ENCODE measurements at places on chromosomes 4 and X.

DNA sequence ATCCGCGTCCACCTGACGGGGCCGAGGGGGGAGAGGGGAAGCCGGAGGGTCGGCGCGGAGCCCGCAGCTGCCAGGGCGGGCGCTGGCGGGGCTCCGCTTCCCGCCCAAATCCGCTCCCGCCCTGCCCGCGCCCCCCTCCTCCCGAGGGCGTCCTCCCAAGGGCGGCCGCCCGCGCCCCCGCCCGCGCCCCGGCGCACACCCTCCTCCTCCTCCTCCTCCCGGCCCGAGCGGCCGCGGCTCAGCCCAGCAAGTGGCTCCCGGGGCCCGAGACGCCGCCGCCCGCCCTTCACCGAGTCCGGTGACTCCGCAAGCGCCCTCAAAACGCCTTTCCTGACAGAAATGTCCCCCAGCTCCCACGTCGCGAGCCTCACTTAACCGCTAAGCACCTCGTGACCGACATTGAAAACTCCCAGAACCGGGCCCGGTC, 487 bp downstream of the HMGB2 start:
- DNase-seq = no peak

DNA sequence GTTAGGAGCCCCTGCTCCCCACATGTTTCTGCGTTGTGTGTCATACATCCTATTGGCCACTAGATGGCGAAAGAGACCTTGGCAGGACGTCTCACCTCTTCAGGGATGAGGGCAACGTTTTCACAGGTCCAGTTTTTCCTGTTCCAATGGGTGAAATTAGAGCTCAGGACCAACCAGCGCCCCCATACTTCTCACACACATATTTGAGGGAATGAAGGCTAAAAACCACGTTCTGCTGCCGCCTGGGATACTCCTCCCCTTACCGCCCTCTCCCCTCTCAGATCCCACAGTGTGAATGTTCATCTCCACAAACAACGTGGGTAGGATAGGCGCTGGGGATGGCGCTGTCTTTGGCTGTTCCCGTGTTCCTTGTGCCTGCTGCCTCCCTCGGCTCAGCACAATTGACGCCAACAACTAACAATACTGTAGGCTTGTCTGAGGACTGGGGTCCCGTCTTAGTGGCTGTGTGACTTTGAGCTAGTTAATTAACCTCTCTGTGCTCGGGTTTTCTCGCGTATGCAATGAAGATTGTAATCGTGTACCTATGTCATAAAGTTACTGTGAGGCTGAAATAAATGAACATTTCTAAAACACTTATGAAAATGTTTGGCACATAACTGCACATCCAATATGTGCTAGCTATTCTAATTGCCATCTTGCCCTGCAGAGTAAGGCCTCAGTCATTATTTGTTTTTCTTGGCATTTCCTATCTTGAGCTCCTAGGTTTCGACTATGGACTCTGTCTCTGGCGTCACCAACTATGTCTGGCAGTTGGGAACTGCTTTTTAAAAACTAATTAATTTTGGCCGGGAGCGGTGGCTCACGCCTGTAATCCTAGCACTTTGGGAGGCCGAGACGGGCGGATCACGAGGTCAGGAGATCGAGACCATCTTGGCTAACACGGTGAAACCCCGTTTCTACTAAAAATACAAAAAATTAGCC, 181.3 kb upstream of the STK26 start:
- peak; percentile 46 for DNase-seq

DNA sequence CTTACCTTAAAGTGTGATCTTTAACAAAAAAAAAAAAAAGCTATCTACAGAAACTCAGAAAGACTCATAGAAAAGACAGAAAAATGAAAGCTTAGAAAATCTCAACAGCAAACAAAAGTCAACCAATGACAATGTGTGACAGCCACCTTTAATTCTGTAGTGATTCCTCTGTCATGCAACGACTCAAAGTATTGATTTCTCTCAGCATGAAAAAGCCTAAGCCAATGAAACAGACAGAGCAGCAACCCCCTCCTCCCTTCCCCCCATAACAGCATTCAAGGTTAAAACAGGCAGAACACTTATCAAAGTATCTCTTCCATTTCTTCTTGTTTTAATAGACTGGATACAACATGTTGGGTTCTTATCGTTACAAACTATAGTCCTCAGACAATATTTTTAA, 112.5 kb downstream of the MAB21L2 start:
- DNase-seq = no peak

GRCh38 chrX:151974336-151975227, at the start of gene GABRE:
TSS of gene GABRE (minus strand) at chrX:151974676. CDS start at chrX:151974625, 51 bp downstream.
- DNase-seq = no peak

GRCh38 chr4:159341522-159341921, 238.6 kb downstream of the RAPGEF2 start:
- DNase-seq = no peak
